ENCODE measurements at places on chromosomes 13 and 19.

DNA sequence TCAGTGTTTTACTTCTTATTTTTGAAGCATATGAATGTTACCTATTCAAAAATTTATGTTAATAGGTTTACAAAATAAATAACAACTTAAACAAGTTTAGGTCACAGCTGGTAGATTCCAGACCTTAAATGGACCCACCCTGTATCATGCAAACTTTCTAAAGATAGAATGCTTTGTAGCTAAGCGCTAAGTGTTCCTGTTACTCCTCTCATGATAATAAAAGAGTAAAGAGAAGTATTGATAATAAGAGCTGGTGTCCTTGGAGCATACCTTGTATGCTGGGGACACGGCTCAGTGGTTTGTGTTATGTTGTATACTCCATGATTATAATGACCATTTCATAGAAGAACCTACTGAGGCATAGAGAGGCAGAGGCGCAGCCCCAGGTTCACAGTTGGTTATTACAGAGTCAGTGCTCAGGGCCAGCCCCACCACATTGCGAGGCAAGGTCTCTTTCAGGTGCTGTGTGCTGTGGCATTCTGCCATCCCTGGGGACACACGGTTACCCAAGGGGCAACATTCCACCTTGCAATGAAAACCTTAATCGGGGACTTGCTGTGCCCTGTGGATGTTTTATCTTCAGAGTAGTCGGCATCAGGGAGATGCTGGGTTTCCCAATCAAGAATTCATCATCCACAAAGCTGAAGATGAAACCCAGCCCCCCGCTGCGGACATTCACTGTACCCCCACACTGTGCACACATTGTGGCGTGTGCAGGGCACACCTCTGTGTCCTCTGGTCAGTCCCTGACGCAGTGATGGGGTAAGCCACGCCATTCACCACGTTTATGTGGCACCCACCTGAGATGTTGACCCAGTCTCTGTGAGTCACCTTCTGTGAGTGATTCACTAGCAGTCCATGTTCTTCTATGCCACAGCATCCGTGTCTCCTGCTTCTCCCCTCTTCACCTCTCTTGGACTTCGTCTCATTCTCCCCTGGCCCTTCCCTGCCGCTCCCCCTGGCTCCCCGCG lies 186.7 kb downstream of the COL4A1 start:
- DNase-seq, result no peak

DNA sequence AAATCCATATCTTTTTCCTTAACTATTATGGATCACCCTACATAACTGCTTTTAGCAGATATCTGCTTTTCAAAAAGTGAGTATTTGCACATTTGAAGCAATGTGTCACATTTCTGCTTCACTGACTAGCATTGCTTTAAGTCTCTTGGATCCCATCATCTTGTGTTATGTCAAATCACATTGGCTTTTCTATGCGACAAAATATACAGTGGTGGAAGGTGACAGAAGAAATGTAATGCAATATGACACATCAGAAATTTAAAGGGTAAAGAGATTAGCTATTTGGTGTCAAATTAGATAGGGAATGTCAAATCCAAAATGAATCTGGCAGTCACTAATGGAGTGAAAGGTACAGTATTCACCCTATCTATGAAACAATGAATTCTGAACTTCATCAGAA lies 1282.1 kb upstream of the PCDH20 start:
- DNase-seq, result no peak

GRCh38 chr19:30896554-30896953 lies 452.7 kb downstream of the TSHZ3 start:
- DNase-seq, result no peak

GRCh38 chr13:79648191-79648590 lies 167.2 kb downstream of the NDFIP2 start:
- DNase-seq, result no peak

GRCh38 chr13:57345526-57345925 lies 178.5 kb downstream of the PRR20E start:
- no peak for DNase-seq

GRCh38 chr19:38710416-38710702 lies 33.9 kb downstream of the CAPN12 start:
- DNase-seq, result no peak

GRCh38 chr19:39423258-39424086 lies 11.0 kb downstream of the PLEKHG2 start:
- no peak for DNase-seq

GRCh38 chr13:21399741-21400140 lies 59.4 kb downstream of the ZDHHC20 start:
- no peak for DNase-seq

GRCh38 chr13:36242761-36243160 lies 28.4 kb upstream of the SOHLH2 start:
- no peak for DNase-seq

DNA sequence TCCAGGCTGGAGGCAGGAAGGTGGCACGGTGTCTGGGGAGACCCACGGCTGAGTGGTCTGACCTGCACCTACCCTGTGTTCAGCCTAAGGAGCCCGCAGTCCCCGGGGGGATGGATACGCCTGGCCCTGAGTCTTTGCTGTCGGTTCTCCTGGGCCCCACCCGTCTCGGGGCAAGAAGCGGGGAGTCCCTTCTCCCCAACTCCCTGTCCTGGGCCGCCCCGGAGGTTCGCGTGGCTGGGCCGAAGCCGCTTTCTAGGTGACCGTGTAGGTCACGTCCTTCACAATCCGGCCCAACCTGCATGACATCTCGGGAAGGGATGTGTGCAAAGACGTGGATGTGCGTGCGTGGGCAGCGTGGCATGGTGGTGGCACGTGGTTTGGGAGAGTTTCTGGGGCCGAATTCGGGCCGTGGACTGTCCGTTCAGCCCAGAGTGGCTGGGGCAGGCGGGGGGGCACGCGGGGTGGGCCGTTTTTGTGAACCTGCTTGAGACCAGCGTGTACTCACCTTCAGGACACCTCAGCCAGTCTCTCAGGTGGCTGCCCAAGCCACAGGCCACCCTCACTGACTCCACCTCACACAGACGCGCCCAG lies 103.3 kb downstream of the PTPRS start:
- no peak for DNase-seq

DNA sequence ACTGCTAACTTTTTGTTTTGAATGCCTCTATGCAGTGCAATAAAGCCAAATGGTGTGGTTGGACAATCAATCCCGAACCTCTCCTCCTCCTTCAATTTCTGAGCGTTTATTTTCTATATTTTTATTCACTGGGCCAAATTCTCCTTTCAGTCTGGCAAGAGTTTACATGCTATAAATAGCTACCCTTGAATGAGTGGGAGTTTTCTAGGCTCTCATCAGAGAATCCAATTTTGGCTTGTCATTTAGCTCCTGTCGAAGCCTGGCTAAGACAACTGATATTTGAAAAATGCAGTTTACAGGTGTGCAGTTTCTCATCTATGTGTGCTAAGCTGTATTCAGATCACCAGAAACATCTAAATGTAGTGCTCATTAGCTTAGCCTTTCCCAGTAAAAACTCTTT lies 61.8 kb downstream of the OLFM4 start:
- DNase-seq, result no peak

GRCh38 chr19:55778331-55778730 lies 9.4 kb downstream of the RFPL4AL1 start:
- DNase-seq, result no peak

DNA sequence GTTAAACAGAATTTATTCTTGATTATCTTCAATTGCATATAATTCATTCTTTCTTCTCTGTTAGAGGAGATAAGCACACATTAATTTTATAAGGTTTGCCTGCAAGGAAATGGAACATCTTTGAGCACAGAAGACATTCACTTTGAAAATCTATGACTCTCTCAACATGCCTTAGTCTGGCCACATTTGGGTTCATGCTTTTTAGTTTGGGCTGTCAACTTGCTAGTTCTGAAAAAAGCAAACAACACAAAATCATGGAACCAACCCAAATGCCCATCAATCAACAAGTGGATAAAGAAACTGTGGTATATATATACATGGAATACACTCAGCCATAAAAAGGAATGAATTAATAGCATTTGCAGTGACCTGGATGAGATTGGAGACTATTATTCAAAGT lies 71.5 kb downstream of the CYSLTR2 start:
- no peak for DNase-seq

DNA sequence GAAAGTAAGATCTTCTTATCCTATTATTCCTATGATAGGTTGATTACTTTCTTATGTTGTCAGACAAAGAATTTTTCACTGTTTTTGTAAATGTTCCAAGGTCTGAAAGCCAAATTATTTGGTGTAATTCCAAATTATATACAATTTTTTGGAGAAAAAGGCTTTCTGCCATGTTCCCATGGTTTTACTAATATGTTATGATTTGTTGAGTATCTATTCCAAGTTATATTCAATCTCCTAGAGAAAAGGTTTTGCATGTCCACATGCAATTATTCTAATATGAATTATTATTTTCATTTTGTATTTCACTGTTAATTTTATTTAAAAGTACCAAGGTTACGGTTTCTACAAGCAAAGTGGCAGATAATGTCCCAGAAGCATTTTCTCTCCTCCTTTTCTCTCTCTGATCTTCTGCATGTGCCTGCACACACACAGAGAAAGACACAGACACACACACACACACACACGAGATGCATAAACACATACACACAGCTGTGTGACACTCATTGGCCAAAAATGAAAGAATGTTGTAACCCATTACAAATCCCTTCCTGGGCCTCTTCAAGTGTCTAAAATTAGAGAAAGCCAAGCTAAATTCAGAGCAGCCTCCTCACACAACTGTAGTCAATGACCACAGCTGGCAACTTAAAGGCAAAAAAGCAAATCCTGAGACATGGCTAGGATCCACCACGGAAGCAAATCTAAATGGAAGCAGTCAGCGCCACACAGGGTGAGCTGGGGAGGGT lies 621.0 kb downstream of the EFNB2 start:
- no peak for DNase-seq

- no peak for DNase-seq
Measured at GRCh38 chr19:55096061-55096701, 20.5 kb downstream of the EPS8L1 start.

- DNase-seq, result no peak
Measured at GRCh38 chr19:8612807-8613171, 2.3 kb upstream of the ADAMTS10 start.

GRCh38 chr19:5983367-5983955 lies 5.5 kb upstream of the RANBP3 start:
- no peak for DNase-seq

GRCh38 chr19:3365093-3365835 lies 1.1 kb upstream of the NFIC start:
- no peak for DNase-seq

- no peak for DNase-seq
Measured at GRCh38 chr19:35502751-35503150, 10.7 kb downstream of the DMKN start.

GRCh38 chr13:94859278-94859691 lies 146.9 kb upstream of the SOX21 start:
- no peak for DNase-seq

All from cerebellar nuclear complex (tissue), 1 donor.